ENCODE measurements at places on chromosomes 12 and 14.

DNA sequence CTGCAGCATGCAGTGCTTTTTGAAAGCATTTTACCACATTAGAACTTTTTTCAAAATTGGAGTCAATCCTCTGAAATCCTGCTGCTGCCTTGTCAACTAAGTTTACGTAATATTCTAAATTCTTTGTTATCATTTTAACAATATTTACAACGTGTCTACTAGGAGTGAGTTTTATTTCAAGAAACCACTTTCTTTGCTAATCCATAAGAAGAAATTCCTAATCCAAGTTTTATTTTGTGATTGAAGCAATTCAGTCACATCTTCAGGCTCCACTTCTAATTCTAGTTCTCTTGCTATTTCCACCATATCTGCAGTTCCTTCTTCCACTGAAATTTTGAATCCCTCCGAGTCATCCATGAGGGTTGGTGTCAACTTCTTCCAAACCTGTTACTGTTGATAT is 25.4 kb downstream of the PRORP start:
- no peak for DNase-seq

DNA sequence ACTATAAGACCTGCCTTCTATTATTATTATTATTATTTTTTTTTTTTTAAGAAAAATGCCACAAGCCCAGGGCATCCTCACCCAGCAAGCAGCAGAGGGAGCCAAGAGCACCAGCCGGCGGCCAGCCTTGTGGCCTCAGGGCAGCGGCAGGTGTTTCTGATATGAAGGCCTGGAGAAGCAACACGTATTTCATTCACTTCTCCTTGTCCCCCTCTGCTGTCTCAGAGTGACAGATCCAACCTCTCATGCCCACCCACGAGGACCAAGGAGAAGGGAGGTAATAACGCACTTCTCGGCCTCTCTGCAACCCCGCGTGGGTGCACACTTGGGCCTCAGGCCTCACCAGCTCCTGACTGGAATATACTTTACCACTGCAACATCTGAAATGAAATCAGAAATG is 25.4 kb downstream of the CDC42BPB start:
- DNase-seq = peak; percentile 22

GRCh38 chr12:77213319-77213718 is 147.9 kb upstream of the E2F7 start:
- DNase-seq = no peak

DNA sequence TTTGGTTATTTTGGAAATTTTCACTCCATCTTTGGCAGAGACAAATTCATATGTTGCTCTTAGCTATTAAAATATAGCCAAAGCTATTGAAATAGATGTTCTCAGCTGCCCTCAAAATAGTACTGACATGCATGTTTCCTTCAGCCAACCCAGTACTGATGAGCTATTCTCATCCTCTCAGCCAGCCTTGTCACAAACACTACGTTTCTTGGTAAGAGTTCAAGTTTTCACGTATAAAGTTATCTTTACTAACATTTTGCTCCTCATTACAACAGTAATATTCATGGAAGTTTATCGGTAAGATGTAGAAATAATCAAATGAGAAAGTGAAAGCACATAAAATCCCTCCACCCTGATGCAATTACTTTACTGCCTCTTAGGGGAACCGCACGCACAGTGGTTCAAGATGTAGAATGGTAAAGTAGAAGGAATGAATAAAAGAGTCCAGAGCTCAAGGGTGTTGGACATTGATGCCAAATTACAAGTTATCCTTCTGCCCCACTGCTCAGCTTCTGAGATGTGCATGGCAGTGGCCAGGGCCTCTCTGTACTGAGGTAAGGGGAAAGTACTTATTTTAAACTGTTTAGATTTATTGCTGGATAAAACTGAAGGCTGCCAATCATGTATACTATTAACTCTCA is 20.7 kb downstream of the GCH1 start:
- peak; percentile 78 for DNase-seq

DNA sequence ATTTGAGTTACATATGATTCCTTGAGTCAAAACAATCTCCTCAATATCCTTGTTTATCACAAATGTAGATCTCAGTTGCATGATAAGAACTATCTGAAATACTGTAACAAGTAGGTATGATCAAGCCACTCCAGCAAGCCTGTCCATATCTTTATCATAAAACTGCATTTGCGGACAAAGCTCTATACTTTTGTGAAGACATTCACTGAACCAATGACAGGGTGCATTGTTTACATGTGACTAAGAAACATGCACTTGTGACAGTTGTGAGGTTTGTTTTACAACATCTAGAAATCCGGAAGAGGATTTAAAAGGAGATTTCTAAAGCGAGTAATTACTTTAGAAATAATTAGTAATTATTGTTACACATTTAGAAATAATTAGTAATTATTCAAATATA is 111.7 kb downstream of the PPP2R5E start:
- DNase-seq = no peak

DNA sequence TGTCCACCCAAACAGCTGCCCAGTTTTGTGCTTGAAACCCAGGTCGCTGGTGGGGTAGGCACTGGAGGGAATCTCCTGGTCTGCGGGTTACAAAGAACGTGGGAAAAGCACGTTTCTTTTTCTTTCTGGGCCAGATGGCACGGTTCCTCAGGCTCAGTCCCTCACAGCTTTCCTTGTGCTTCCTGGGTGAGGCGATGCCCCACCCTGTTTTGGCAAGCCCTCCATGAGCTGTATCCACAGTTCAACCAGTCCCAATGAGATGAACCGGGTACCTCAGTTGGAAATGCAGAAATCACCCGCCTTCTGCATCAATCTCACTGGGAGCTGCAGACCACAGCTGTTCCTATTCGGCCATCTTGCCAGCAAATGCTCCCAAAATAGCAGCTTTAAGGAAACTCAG is 51.4 kb upstream of the TMTC2 start:
- no peak for DNase-seq

- peak; percentile 82 for DNase-seq
These were observed 35.9 kb downstream of the FBLN5 start for GRCh38 chr14:91911474-91912032.

DNA sequence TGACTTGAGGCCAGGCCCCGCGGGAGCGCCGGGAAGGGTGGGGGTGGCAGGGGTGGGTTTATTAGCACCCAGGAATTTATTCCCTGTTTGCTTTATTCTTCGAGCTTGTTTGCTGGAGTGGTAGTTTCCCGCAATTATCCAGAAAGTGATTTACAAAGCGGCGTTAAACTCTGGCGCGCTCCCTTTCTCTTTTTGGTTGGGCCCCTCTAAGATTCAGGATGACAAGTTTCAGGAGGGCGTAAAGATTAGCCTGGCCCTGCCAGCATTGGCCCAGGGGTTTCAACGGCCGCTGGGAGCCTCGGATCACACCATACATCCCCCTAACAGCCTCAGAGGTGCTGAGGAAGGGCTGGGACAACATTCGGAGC is 444 bp upstream of the NKX2-8 start:
- no peak for DNase-seq

- DNase-seq = no peak
These were observed 230.6 kb upstream of the LHX5 start for GRCh38 chr12:113702276-113702675.

DNA sequence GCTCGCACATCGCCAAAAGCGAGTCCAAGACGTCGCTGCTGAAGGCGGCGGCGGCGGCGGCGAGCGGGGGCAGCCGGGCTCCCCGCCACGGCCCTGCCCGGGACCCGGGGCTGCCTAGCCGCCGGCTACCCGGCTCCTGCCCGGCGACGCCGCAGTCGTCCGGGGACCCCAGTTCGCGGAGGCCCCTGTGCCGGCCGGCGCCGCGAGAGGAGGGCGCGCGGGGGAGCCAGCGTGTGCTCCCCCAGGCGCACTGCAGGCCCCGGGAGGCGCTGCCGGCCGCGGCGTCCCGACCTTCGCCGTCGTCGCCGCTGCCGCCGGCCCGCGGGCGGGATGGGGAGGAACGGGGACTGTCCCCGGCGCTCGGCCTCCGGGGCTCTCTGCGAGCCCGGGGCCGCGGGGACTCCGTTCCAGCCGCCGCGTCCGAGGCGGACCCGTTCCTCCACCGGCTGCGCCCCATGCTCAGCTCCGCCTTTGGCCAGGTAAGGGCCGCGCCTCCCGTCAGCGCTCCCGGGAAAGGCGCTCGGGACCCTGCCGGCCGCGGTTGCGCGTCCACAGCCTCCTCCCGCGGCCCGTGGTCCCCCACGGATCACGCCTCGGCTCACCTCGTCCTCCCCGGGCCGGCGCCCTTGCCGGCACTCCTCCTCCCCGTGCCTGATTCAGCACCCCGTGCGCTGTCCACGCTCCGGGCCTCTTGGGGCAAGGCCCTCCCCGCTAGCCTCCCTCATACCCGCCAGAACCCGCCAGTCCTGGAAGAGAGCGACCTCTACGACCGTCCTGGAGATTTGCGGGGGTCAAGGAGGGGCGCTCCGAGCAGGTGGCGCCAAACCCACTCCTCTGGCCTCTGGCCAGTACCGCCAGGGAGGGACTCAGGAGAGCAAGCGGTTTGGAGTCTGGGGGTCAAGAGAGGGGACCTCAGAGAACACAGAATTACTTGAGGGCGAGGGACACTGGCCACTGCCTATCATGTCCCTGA is 721 bp downstream of the CABP1 start:
- DNase-seq = peak; percentile 52

GRCh38 chr14:75044322-75044721 is 6.9 kb downstream of the MLH3 start:
- DNase-seq = peak; percentile 80

- peak; percentile 47 for DNase-seq
These were observed 747 bp upstream of the DACT1 start for GRCh38 chr14:58637040-58637390.

- DNase-seq = no peak
These were observed 344 bp downstream of the LPAR5 start for GRCh38 chr12:6635375-6635855.

DNA sequence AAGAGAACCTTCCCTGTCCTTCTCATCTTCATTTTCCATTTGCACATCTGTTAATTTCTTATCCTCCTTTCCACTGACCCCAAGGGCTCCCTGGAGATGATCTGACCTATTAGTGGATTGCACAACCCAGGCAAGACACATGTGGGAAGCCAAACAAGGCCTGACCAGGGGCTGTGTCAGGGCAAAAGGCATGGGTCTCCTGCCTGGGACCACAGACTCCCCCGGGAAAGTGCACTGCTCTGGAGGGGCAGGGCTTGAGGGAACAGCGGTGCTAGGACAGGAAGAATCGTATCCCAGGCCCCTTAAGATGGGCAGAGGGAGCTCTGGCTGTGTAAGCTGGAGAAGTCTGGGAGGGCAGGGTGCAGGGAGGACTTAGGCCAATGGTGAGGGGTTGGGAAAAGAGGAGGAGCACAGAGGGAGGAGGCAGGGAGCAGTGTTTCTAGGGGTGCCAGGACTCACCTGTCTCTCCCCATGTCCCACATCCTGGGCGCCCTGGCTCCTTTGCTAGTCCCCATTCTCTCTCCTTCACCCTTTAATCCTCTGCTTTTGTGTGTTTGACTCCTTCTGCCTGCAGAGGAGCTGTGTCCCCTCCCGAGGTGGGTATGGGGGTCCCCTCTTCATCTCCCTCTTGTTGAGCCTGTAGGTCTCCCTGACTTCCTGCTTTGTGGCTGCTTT is 25.3 kb downstream of the PLEKHG3 start:
- DNase-seq = no peak

DNA sequence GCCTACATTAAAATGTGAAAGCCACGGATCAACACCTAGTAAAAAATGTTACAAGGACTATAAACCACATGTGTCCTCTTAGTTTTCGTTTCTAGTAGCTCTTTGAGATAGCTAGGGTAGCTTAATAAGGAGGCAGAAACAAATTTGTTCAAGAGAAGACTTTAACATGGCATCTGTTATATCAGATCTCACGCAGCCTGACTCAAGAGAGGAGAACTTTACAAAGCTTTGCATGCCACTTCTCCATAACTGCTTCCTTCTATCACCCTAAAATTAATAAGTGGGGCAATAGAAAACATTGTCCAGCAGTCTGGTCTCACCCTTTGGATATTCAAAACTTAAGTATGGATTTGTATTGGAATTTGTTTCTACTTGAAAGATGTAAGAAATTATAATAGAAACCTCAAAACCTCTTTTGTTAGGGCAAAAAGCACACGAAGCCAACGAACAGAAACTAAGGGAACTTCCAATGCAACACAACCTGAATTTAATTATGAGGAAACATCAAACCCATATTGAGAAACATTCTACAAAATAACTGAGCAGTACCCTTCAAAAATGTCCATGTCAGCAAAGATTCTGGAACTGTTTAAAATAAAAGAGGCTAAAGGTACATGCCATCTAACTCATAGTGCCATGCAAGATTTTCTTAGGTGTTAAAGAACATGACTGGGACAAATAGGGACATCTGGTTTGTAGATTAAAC is 194.8 kb downstream of the LRIG3 start:
- DNase-seq = no peak

GRCh38 chr12:106096376-106096775 is 42.4 kb downstream of the NUAK1 start:
- no peak for DNase-seq

- DNase-seq = no peak
These were observed 219.5 kb downstream of the TBX5 start for GRCh38 chr12:114186241-114187002.

DNA sequence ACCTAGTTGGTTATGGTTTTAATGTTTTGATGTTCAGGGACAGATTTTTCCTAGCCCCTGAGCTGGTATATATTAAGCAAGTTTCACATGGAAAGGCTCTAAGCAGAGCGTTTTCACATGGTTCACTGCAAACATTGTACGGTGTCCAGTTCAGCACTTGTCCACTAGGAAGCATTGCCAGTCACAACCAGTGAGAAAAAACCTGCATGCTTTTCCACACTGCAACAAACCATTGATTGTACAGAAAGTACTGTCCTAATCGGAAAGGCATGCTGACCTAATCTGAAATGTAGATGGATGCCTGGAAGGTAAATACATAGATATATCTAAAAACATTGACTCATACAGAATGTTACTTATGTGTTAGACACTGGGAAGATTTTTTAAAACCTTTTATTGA is 25.0 kb upstream of the NPAS3 start:
- DNase-seq = no peak

GRCh38 chr14:53564870-53565269 is 391.8 kb downstream of the BMP4 start:
- peak; percentile 46 for DNase-seq

GRCh38 chr14:61671082-61671481 is 24.2 kb upstream of the HIF1A start:
- peak; percentile 85 for DNase-seq

DNA sequence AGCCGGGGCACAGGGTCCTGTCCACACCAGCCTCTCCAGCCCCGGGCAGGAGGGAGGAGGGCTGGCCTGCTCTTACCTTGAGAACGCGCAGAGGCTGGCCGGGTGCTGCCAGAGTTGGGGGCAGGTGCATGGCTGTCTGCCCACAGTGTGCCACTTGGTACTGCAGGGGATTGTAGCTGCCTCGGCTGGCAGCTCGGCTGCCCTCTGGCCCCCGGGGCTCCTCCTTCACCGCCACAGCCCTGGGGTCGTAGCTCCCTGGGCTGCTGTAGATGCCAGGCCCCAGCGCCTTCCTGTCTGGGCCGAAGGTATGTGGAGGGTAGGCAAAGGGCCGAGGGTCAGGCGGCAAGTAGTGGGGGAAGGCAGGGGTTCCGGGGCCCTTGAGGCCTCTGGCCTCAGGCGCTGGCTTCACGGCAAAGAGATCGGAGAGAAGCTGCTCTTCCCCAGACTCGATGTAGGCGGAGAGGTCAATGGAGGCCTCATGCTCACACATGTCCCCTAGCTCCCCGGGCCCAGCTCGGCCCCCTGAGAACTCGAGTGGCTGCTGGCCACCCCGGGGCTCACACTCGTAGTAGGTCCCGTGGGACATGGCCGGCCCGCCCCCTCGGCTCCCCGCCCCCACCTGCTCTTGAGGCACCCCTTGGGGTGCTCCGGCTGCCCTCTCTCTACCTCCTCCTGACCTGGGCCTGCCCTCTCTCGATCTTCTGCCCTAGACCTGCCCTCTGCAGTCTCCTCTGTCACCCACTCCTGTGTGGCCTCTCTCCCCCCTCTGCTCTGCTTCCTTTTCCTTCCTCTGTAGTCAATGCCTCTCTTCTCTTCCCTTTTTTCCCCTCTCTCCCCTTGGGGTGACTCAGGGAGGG is at the start of gene CEBPE:
TSS of gene CEBPE (minus strand) at position 750 of the 857 bp plus-strand sequence. CDS start at position 586, 164 bp downstream.
- peak; percentile 28 for DNase-seq

All from common myeloid progenitor, CD34-positive (primary cell).